Suprapubic skin (tissue), 4 donors: ENCODE measurements at places on chromosomes 2 and 18. TPM values are rescaled to one million over a fixed set of nuclear protein-coding genes. Genes with fewer than 3 reads are reported as not detected.

The NT5DC4 gene
- total RNA-seq, result not detected

The CNGA3 gene
- total RNA-seq, result not detected

The SPATA3 gene
- not detected for total RNA-seq

The ERFE gene
- not detected for total RNA-seq

The ANKRD30BL gene
- total RNA-seq, result not detected

The MC5R gene
- total RNA-seq, result not detected

The LOXHD1 gene
- total RNA-seq, result not detected

The C1QL2 gene
- not detected for total RNA-seq

The CIB4 gene
- total RNA-seq, result not detected

The FNDC4 gene
- total RNA-seq, result 8.0 TPM

The ST6GAL2 gene
- 5.3 TPM for total RNA-seq

The GPR35 gene
- 1.4 TPM for total RNA-seq

The REG3G gene
- not detected for total RNA-seq

The TCF4 gene
- total RNA-seq, result 98.3 TPM

The RNF125 gene
- total RNA-seq, result 10.2 TPM

The ANKAR gene
- 0.95 TPM for total RNA-seq

The FBLN7 gene
- 2.5 TPM for total RNA-seq

The GCG gene
- not detected for total RNA-seq

The CLHC1 gene
- total RNA-seq, result 12.7 TPM

The LAMA3 gene
- total RNA-seq, result 272 TPM

The ZNF532 gene
- 57.1 TPM for total RNA-seq

The AKAIN1 gene
- not detected for total RNA-seq

The RGPD3 gene
- 0.30 TPM for total RNA-seq

The SH2D6 gene
- total RNA-seq, result not detected

The TMEM37 gene
- 6.5 TPM for total RNA-seq

The ALPG gene
- total RNA-seq, result not detected

The MDH1B gene
- total RNA-seq, result 0.98 TPM

The INHBB gene
- total RNA-seq, result 24.1 TPM

The RAX gene
- total RNA-seq, result not detected

The L3MBTL4 gene
- 29.9 TPM for total RNA-seq

The SPOPL gene
- 29.0 TPM for total RNA-seq

The RAB31 gene
- 10.8 TPM for total RNA-seq

The TIGD1 gene
- 9.2 TPM for total RNA-seq

The ZNF804A gene
- total RNA-seq, result not detected

The NR4A2 gene
- 9.5 TPM for total RNA-seq

The RAB17 gene
- 3.3 TPM for total RNA-seq

The ABCB11 gene
- 0.29 TPM for total RNA-seq

The ADAM17 gene
- total RNA-seq, result 47.9 TPM

The ZBTB7C gene
- 46.2 TPM for total RNA-seq

The RNU2-63P gene
- not detected for total RNA-seq

The MEP1B gene
- not detected for total RNA-seq

The REEP1 gene
- total RNA-seq, result 2.1 TPM

The EFHD1 gene
- total RNA-seq, result 17.4 TPM

The TOGARAM2 gene
- 4.9 TPM for total RNA-seq

The CPLX4 gene
- not detected for total RNA-seq

The CYS1 gene
- 0.32 TPM for total RNA-seq
